Dermis blood vessel endothelial cell (primary cell): ENCODE measurements at places on chromosomes 6 and 20. TPM values are rescaled to one million over a fixed set of nuclear protein-coding genes. Genes with fewer than 3 reads are reported as not detected.

Gene MKKS
- total RNA-seq: 6.5 and 11.4 TPM in 2 replicates

Gene GHRH
- not detected in 2 replicates for total RNA-seq

Gene XKR7
- under 0.01 TPM in 1 of 2 replicates, not detected in the other for total RNA-seq

Gene GPSM3
- total RNA-seq: 3.1 and 8.7 TPM in 2 replicates

Gene UBE3D
- total RNA-seq: 5.5 and 5.8 TPM in 2 replicates
